Psoas muscle (tissue), 8 donors: ENCODE measurements at places on chromosomes 5 and 9.

- DNase-seq = no peak
Measured at GRCh38 chr9:76219560-76220151, 174.6 kb downstream of the RFK start.

- no peak for DNase-seq
Measured at GRCh38 chr9:120375316-120375715, 204.7 kb downstream of the CDK5RAP2 start.

DNA sequence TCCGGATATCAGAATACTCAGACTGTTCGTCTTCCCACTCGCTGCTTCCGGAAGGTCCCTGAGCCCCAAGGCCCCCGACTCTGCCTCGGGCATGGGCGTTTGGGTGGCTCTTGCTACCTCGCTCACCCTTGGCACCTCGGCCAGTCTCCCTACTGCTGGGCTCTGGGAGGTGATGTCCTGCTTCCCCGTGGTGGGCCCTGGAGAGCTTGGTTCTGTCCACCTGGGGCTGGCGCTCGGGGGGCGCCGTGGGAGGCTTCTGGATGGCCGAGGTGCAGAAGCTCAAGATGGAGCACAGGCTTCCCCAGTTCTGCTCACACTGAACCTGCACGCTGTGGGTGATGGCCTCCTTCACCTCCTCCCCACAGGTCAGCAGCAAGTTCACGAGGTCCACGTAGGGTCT, 10.4 kb downstream of the STC2 start:
- no peak for DNase-seq

GRCh38 chr5:153551537-153552079, 61.1 kb downstream of the GRIA1 start:
- DNase-seq = no peak

GRCh38 chr5:95057615-95058014, 227.3 kb downstream of the MCTP1 start:
- DNase-seq = no peak

GRCh38 chr5:131289738-131290137, 25.9 kb downstream of the CDC42SE2 start:
- DNase-seq = no peak

DNA sequence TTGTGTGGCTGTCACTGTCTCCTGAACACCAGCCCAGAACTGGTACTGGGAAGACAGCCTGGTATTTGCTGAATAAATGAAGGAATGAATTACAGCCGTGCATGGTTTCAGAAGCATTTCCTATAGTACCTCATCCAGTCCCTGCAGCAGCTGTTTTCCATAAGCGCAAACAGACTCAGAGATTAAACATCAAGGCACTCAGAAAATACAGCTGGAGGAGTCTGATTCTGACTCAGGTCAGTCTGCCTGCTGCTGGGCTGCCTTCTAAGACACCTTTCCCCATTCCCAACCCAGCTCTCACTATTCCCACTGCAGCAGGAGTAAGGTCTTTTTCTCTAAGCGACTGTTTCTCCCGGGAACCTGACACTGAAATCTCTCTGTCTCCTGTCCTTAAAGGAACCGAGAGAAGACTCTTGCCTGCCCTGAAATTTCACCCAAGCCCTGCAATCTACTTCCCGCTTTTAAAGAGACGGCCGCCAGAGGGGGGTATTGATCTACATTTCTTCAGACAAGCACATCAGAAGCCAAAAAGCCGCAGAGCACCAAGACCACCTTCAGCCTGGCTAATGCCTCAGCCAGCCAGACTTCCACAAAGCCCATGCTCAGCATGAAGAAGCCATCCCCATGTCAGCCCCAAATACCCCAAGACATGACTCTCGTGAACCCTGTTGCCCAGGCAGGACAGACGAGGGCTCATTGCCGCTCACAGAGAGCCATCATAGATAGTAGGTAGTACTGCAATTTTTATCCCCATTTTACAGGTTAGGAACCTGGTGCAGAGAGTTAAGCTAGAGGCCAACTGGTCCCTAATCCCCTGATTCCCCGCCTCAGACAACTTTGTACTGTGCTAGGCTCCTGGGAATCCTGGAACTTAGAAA, 5.4 kb upstream of the FOXI1 start:
- peak; percentile 68 for DNase-seq

DNA sequence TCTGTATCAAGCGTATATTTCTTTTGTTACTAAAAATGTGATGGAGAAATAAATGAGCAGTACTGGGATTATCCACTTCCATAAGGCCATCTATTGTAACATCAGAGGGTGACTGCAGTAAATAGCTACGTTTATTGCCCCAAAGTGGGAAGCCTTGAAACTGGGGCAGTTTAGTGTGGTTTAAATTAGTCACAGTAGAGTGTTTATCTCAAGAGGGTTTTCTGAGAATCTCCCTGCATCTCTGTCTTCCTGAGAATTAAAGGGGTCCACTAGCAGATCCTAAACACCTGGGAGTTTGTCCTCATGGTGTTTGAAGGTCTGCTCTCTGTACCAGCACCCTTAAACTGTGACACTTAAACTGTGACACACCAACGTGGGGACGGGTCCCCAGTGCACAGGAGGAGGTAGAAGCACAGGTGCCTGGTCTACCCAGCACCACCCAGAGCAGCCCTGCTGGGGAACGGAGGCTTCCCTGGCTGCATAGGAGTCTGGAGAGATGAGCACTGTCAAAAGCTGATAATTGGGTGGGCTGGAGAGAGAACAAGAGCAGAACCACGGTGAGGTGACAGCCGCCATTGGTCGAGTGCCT, 25.2 kb downstream of the PRRC2B start:
- no peak for DNase-seq

GRCh38 chr5:1399737-1400136, 45.5 kb downstream of the SLC6A3 start:
- DNase-seq = no peak

GRCh38 chr5:67129768-67130167, 66.8 kb downstream of the CD180 start:
- no peak for DNase-seq

DNA sequence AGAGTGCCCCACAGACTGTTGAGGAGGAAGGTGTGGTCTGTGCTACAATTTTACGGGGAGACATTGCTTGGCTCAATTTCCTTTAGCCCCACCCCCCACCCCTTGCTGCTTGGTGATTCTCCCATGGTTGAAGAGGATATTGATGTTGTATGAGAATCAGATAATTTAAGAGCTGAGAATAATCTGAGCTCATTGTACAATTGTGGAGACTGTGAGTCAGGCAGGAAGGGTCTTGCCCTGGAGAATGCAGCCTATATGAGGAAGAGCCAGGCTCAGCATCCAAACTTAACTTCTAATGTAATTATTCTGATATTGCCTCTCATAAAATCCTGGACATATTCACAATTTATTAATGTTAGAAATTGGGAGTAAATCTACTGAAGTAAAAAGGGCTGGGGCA, 26.1 kb upstream of the OR2S2 start:
- DNase-seq = no peak

- DNase-seq = no peak
Measured at GRCh38 chr5:160315968-160316367, 3.6 kb upstream of the CCNJL start.

DNA sequence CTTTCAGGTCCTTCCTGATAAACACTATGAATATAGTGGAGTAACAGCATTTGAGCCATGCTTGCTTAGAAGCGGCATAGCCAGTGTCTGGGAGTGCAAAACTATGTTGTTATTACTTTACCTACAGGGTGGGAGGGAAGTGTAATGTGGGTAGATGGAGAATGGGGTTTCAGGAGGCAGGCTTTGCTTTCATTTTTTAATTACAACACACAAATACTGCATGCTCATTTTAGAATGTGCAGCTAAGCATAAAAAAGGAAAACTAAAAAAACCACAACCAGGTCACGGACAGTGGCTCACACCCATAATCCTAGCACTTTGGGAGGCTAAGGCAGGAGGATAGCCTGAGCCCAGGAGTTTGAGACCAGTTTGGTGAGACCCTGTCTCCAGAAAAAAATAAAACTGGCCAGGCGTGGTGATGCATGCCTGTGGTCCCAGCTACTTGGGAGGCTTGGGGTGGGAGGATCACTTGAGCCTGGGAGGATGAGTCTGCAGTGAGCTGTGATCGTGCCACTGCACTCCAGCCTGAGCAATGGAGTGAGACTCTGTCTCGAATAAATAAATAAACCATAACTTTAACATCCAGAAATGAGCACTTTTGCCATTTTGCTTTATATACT, 20.2 kb downstream of the HAVCR1 start:
- DNase-seq = no peak

- no peak for DNase-seq
Measured at GRCh38 chr5:98994611-98995010, 65.8 kb upstream of the CHD1 start.

DNA sequence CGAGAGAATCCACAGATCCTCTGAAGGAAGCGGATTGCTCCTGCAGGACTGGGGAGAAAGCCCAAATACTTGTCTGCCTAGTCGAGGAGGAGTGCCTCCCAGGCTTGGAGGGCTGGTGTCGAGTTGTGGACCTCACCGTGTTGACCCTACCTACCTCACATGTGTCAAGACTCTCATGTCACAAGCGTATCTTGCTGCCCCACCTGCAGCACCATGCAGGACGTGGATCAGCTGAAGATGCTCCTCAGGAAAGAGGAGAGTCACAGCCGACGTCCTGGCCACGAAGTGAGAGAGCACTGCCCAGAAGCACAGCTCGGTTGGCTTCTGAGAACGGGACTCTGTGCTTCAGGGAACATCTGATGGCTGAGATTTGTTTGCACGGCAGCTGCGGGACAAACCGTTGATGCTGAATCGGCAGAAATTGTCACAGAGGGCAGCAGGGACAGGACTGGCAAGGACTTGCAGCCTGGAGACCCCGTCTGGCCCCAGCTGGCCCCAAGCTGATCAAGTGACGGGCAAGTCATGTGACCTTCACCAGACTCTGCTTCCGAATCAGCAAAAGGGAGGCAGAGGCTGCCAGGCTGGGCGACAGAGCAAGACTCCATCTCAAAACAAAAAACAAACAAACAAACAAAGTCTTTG, 119.1 kb upstream of the ITGA1 start:
- peak; percentile 36 for DNase-seq

- DNase-seq = no peak
Measured at GRCh38 chr9:34526026-34526425, 3.2 kb upstream of the ENHO start.

GRCh38 chr9:134235366-134235765, 71.0 kb upstream of the RNU6ATAC start:
- no peak for DNase-seq

- no peak for DNase-seq
Measured at GRCh38 chr5:855771-856530, 5.2 kb upstream of the ZDHHC11 start.

- DNase-seq = no peak
Measured at GRCh38 chr5:6710551-6711318, 2.5 kb upstream of the TENT4A start.

- no peak for DNase-seq
Measured at GRCh38 chr5:115379622-115380344, 83.3 kb upstream of the CCDC112 start.

- DNase-seq = no peak
Measured at GRCh38 chr9:119765632-119766175, 396.5 kb upstream of the BRINP1 start.

- no peak for DNase-seq
Measured at GRCh38 chr9:98597236-98597771, 111.4 kb downstream of the GABBR2 start.

- DNase-seq = no peak
Measured at GRCh38 chr9:113901221-113901688, 25.1 kb downstream of the ZNF618 start.

- DNase-seq = no peak
Measured at GRCh38 chr9:98882569-98882923, 61.2 kb upstream of the COL15A1 start.

DNA sequence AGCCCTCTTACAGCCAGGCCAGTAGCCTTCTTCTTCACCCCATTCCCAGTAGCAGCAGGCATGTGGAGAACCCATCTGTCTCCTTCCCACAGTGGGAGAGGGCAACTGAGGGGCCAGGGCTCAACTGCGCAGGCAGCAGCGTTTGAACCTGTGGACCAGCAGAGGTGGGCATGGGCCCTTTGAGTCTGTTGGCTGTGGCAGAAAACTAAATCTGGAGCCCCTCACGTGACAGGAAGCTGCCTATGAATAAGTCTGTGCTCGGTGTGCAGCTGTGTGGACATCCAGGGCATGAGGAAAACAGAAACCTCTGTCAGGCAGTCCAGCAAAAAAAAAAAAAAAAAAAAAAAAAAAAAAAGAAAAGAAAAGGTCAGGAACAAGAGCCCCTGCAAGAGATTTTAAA, 189.2 kb upstream of the NR3C1 start:
- no peak for DNase-seq

- no peak for DNase-seq
Measured at GRCh38 chr5:131196331-131196730, 25.6 kb downstream of the LYRM7 start.

GRCh38 chr9:116596646-116597045, 90.5 kb upstream of the TRIM32 start:
- no peak for DNase-seq

- DNase-seq = peak; percentile 83
Measured at GRCh38 chr9:126985870-126986498, 71.4 kb downstream of the RALGPS1 start.

DNA sequence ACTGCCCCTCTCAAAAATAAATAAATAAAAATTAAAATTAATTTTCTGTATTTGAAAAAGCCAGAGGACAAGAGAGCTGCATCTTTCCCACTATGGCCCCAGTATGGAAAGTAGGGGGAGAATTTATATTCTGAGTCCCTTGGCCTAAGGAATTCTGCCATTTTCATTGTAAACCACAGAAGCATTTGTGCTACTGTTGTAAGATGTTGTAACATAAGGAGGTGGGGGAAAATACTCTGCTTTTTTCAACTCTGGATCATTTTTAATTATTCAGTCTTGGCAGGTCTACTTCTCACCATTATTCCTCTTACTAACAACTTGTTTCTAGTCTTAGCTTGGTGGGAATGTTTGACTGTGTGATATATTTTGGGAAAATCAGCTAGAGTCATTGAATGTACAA, 52.3 kb upstream of the APC start:
- DNase-seq = no peak

- no peak for DNase-seq
Measured at GRCh38 chr5:140189253-140189652, 14.3 kb downstream of the CYSTM1 start.

GRCh38 chr5:156181656-156182055, 145.3 kb upstream of the SGCD start:
- DNase-seq = no peak

DNA sequence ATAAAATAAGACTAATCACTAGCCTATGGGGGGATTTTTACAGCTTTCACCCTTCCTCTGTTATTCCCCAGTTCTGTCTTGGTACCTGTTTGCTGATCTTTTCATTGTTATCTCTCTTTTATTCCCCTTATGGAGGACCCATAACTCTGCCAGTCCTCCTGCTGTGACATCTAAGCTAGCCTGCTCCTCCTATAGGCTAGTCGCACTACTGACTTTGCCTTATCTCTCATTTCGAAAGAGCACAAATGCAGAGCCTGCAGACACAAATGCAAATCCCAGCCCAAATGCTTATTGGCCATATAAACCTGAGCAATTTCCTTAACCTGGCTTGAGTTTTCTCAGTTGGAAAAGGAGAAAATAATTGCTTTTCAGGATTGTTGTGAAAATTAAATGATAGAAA, 59.1 kb upstream of the CAMK4 start:
- DNase-seq = no peak
